ENCODE measurements at places on chromosomes 2 and 18.

DNA sequence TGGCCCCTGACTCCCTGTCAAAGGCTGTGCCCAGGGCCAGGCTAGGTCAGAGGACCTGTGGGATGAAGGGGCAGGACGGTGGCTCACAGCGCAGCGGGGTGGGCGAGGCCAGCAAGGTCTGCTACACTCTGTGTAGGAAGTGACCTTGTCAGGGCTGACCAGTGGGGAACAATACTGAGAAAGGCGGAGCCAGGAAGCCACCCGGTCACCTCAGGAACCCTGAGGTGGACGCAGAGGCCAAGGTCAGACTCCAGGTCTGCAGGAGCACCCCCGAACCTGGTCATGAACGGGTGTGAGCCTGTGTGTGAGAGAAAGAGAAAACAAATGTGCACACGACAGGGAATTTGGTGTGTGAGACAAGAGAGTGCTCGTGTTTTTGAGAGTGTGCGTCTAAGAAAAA lies 72.3 kb downstream of the SMAD7 start:
- DNase-seq: no peak

- DNase-seq: no peak
Measured at GRCh38 chr18:68267583-68267982, 447.3 kb downstream of the TMX3 start.

- DNase-seq: no peak
Measured at GRCh38 chr2:207950761-207951114, 74.6 kb downstream of the PLEKHM3 start.

GRCh38 chr2:182410120-182410519 lies 16.7 kb downstream of the PDE1A start:
- DNase-seq: no peak

- DNase-seq: no peak
Measured at GRCh38 chr2:224970311-224970710, 72.0 kb downstream of the DOCK10 start.

GRCh38 chr2:150919901-150920300 lies 341.8 kb downstream of the RBM43 start:
- DNase-seq: no peak

- DNase-seq: no peak
Measured at GRCh38 chr18:22542406-22542835, 124.7 kb upstream of the CTAGE1 start.

DNA sequence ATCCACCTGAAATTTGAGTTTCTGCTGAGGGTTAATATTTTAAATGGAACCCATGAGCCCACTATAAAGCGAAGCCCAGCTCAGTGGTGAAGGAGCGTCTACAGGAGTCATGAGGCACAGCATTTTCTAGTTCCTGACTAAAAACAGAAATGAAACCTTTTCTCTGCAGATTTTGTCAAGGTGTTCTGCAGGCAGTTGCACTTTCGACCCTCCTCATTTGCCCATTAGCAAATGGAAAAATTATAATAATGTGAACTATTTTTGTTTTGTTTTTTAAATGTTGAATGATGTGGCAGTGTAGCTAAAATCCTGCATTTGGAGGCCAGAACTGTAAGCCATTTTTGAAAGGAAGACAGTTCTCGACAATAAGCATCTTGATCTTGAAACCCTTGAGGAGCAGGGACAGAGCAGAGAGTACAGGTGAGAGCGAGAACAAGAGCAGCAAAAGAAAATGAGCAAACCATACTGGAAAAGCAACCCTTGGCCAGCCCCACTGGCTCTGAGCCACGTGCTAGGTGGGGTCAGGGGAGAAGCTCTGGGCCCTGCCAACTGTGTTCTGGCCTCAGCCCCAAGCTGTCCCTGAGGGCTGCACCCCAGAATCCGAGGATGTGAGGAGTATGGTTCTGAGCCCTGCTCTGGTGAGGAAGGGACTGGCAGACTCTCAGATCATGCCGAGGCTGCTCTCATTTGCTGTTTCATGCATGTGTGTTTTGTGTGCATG lies 26.4 kb upstream of the COPS8 start:
- no peak for DNase-seq

- no peak for DNase-seq
Measured at GRCh38 chr2:170813611-170814532, 2.8 kb upstream of the GAD1 start.

GRCh38 chr18:79766308-79766707 lies 31.4 kb upstream of the KCNG2 start:
- peak; percentile 25 for DNase-seq

- DNase-seq: no peak
Measured at GRCh38 chr2:196290136-196290535, 118.8 kb upstream of the STK17B start.

DNA sequence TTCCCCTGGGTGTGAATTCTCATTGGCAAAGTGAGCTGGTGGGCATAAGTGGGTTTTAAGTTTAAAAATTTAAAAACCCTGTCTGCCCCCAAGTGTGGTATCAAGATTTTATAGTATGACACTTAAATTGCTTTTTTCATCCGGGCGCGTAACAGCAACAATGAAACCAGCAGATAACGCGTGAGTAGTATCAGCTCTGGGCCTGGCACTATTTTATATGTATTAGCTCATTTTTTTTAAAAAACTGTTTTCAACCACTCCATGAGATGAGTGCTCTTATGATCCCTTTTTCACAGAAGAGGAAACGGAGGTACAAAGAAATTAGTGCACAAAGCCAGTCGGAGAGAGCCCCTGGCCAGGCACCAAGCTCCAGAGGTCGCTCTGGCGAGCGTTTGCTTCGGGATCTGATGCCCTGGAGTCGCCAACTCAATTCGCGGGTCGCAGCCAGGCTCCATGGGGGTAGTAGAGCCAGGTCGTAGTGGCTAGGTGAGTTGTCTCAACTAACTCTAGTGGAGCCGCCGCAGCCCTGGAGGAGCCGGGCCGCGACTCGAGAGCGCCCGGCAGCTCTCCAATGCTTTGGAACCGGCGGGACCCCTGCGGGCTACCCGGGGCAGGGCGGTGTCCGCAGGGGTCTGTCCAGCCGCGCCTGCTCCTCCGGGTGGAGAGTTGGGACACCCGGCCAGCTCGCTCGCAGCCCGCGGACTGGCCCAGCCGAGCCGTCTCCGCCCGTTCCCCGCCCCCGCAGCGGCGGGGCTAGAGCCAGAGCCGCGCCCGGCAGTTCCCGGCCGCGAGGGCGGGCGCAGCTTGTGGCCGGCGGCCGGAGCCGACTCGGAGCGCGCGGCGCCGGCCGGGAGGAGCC lies at the start of gene IL1R1:
Gene IL1R1 (plus strand): TSS at position 777 of the 859 bp plus-strand sequence. CDS start 14,979 bp downstream, outside the sequence.
- no peak for DNase-seq

DNA sequence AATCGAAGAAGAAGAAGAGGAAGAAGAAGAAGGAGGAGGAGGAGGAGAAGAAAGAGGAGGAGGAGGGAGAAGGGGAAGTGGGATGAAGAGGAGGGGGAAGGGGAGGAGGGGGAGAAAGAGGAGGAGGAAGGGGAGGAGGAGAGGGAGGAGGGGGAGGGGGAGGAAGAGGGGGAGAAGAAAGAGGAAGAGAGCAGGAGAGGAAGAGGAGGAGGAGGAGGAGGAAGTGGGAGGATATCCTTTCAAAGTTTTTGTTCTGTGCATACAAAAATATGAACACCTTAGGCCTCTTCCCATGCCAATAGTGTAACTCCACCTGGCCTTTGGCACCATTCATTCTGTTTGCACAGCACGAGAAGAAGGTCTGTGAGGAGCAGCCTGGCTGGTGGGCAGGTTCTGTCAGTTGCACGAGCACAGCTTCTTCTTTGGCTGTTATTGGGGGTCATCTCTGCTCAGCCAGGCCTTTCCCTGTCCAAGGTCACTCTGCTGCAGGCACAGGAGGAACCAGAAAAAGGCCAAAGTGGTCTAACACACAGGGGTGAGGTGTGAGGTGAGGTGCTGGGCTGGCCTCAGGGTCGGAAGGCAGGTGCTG lies 25.8 kb upstream of the PLB1 start:
- DNase-seq: no peak

DNA sequence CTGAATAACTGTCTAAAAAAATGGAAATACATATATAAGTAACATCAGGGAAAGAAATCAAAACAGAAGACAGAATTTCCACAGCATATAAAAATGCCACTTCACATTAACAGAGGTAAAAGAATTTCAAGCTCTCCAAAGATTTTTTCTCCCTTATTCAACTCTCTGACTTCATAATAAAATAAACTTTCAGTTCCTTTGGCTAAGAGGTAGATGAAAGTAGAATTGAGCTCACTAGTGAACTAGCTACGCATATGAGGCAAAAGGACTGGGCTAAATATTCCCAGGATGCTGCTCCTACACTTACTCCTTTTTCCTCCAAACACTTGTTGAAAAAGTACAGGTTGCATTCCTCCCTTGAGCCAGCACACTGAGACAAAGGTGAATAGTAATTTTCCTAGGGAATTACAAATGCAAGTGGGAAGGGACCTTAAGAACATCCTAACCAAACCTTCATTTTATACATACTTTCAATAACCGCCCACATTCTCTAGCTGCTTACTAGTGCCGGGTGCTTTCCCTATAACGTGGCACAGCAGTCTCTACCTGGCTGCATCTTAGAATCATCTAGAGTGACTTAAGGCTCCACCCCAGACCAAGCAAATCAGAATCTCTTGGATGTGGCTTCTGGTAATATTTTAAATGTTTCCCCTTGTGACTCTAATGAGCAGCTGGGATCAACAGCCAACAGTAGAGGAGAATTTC lies 136.6 kb downstream of the MTCL1 start:
- no peak for DNase-seq

GRCh38 chr2:1421731-1422130 lies 8.5 kb downstream of the TPO start:
- no peak for DNase-seq

GRCh38 chr2:152375174-152375573 lies 40.2 kb downstream of the FMNL2 start:
- no peak for DNase-seq

DNA sequence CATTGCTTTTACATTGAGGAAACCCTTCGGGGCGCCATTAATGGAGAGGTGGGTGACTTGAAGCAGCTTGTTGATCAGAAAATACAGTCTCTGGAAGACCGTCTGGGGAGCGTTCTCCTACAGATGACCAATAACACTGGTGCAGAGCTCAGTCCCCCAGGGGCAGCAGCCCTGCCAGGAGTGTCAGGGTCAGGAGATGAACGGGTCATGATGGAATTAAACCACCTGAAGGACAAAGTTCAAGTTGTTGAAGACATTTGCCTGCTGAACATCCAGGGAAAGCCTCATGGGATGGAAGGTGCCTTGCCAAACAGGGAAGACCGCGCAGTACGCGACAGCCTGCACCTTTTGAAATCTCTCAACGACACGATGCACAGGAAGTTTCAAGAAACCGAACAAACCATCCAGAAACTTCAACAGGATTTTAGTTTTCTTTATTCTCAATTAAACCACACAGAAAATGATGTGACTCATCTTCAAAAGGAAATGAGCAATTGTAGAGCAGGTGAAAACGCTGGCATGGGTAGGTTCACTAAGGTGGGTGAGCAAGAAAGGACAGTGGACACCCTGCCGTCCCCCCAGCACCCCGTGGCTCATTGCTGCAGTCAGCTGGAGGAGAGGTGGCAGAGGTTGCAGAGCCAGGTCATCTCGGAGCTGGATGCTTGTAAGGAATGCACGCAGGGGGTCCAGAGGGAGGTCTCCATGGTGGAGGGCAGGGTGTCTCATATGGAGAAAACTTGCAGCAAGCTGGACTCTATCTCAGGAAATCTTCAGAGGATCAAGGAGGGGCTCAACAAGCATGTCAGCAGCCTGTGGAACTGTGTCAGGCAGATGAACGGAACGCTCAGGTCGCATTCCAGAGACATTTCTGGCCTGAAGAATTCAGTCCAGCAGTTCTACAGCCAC lies 45.0 kb downstream of the EMILIN2 start:
- DNase-seq: no peak

GRCh38 chr2:170022692-170023091 lies 155.3 kb upstream of the MYO3B start:
- DNase-seq: no peak

- DNase-seq: no peak
Measured at GRCh38 chr2:135664623-135665068, 77.0 kb upstream of the UBXN4 start.

- DNase-seq: no peak
Measured at GRCh38 chr2:102155703-102156515, 13.4 kb downstream of the IL1R1 start.

DNA sequence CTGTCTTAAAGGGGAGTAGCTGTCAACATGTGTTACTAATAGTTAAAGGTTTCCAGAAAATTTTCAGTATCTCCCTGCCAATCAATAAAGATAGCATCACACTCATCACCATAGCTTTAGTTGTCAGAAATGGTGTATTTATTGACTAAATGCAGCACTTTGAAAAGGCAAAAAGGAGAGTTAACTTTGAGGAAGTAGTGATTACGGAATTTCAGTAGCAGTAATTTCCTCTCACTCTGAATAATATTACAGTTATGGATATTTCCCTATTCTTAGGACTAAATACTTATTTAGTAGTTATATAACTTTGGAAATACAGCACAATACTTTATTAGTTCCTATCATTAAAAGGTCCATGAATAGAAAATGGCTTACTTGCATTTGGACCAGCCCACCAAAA lies 250.5 kb downstream of the CAMKMT start:
- no peak for DNase-seq

DNA sequence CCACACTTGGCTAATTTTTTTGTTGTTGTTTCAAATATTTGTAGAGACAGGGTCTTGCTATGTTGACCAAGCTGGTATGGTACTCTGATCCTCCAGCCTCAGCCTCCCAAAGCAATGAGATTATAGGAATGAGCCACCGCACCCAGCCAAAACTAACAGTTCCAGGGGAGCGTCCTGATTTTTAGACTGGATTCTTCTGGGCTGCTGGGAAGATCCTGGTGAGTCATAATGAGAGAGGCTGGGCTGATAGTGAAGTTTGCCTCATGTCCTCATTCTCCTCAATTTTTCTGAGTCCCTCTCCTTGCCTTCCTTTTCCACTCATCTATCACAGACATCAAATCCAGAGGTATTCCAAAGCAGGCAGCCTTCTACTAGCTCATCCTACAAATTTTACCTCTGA lies 81.3 kb downstream of the VSNL1 start:
- DNase-seq: no peak

DNA sequence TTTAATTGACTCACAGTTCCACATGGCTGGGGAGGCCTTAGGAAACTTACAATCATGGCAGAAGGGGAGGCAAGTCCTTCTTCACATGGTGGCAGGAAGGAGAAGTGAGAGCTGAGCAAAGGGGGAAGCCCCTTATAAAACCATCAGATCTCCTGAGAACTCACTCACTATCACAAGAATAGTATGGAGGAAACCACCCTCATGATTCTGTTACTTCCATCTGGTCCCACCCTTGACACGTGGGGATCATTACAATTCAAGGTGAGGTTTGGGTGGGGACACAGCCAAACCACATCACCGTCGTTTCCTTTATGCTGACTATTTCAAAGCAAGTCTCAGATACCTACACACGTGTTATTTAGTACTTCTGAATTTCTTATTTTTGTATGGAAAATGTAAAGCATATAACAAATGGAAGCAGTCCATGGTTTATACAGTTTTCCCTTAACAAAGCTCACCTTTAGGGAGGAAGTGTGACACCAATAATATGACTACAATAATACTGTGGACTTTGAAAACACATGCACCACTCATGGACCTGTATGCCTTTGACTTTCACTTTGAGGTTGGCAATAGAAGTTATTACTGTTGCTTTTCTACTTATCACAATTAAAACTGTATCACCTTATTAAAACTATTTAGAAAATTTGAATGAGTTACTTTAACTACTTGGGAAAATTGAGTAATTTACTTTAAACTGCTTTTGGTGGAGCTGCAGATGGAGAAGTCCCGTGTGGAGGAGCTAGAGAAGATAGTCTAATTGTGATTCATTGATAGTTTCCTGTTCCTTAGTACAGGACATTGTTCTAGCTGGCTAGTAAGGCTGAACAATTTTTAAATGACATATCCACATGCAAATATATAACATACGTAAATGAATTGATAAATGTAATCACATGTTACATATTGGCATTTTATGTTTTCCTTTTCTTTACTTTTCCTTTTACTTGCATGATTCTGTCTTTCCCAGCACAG lies 37.3 kb downstream of the MTCL1 start:
- peak; percentile 14 for DNase-seq
